Type B pancreatic cell (in vitro differentiated cells): ENCODE measurements at places on chromosomes 16 and 17. TPM values are rescaled to one million over a fixed set of nuclear protein-coding genes. Genes with fewer than 3 reads are reported as not detected.

The SOCS3 gene
- 16.9 and 21.1 TPM in 2 replicates for total RNA-seq

The MRPS23 gene
- total RNA-seq, result 35.5 and 46.9 TPM in 2 replicates

The SLC4A1 gene
- not detected in 2 replicates for total RNA-seq

The SERPINF2 gene
- 28.3 and 36.3 TPM in 2 replicates for total RNA-seq

The SLC13A2 gene
- total RNA-seq, result 1.2 and 8.7 TPM in 2 replicates

The MEOX1 gene
- total RNA-seq, result 5.7 and 17.2 TPM in 2 replicates

The CCL7 gene
- not detected in 2 replicates for total RNA-seq

The HOXB3 gene
- total RNA-seq, result 46.9 and 93.7 TPM in 2 replicates

The CHAD gene
- not detected in 2 replicates for total RNA-seq

GRCh38 chr17:68357886-68358285, 66.6 kb downstream of the ARSG start:
- no peak for DNase-seq
- H3K4me1 ChIP-seq, result no peaks in the 10 kb centered on the region
- H3K36me3 ChIP-seq, result no peaks in the 10 kb centered on the region
- no peaks in the 10 kb centered on the region for H3K27me3 ChIP-seq

GRCh38 chr16:35319536-35320192, 1860.3 kb downstream of the TP53TG3F start:
- H3K27ac ChIP-seq, result no peak overlapping the region
- H3K27me3 ChIP-seq, result no peaks in the 10 kb centered on the region
- H3K36me3 ChIP-seq, result no peaks in the 10 kb centered on the region
- no peaks in the 10 kb centered on the region for H3K4me1 ChIP-seq
- H3K4me3 ChIP-seq, result no peak overlapping the region

- H3K36me3 ChIP-seq, result peaks cover 32% of the 10 kb centered on the region
- no peak for DNase-seq
- H3K27me3 ChIP-seq, result no peaks in the 10 kb centered on the region
- no peaks in the 10 kb centered on the region for H3K4me1 ChIP-seq
Observed at GRCh38 chr17:3812284-3812683, 11.3 kb upstream of the ITGAE start.

- peaks cover 24% of the 10 kb centered on the region for H3K27me3 ChIP-seq
- DNase-seq, result no peak
- peak overlapping the region; percentile 97 for H3K27ac ChIP-seq
- peak overlapping the region; percentile 100 for H3K4me3 ChIP-seq
- peaks cover 35% of the 10 kb centered on the region for H3K4me1 ChIP-seq
Observed at GRCh38 chr17:7930841-7931631, 710 bp downstream of the TRAPPC1 start.

DNA sequence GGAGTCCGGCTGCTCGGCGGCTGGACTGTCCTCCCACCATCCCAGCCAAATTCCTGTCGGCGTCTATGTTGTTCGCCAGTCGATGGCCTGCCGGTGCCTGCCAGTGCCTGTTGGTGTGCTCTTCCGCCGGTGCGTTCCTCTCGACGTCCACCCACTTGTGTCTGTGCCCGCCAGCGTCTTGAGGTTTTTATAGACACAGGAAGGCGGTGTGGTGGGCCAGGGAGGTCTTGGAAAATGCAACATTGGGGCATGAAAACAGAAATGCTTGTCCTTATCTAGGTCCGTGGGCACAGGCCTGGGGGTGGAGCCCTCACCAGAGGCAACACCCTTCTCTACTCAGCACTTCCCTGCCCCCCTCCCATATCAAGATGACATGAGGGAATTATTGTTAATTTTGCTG, 167.8 kb downstream of the IRF8 start:
- no peak overlapping the region for H3K4me3 ChIP-seq
- no peak for DNase-seq
- no peaks in the 10 kb centered on the region for H3K36me3 ChIP-seq
- H3K27ac ChIP-seq, result no peak overlapping the region
- H3K4me1 ChIP-seq, result peaks cover 17% of the 10 kb centered on the region
- peaks cover 45% of the 10 kb centered on the region for H3K27me3 ChIP-seq

GRCh38 chr17:12415031-12415430, 250.7 kb upstream of the MYOCD start:
- peaks cover 15% of the 10 kb centered on the region for H3K27me3 ChIP-seq
- no peak overlapping the region for H3K27ac ChIP-seq
- H3K4me1 ChIP-seq, result no peaks in the 10 kb centered on the region
- H3K36me3 ChIP-seq, result no peaks in the 10 kb centered on the region
- H3K4me3 ChIP-seq, result no peak overlapping the region

GRCh38 chr16:48091117-48091516, 64.7 kb downstream of the ABCC12 start:
- H3K4me3 ChIP-seq, result no peak overlapping the region
- peaks cover 5% of the 10 kb centered on the region for H3K27me3 ChIP-seq
- H3K36me3 ChIP-seq, result no peaks in the 10 kb centered on the region
- no peaks in the 10 kb centered on the region for H3K4me1 ChIP-seq
- no peak overlapping the region for H3K27ac ChIP-seq

DNA sequence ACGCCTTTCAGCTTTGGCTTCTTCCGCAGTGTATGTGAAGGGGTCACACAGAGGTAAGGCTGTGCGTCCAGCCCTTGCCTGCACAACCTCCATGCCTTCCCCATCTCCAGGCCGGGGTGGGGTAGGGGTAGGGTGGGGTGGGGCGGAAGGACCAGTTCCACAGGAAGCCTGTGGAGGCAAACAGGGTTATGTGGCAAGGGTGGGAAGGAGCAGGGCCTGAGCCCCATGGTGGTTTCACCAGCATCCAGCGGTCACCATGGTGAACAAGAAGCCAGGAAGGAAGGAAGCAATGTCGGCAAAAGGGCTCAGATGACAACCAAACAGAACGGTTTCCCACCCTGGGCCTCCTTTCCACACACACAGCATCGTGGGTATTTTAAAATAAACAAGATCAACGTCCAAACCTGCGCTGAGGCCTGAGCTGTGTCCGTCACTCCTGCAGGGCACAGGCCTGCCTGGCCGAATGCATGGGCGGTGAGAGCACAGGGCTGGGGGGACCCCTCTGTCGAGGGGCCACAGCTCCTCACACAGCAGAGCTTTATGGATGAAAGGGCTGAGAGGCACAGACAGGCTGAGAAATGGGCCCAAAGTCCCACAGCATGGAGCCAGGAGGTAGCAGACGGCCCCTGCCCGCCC, 80.5 kb downstream of the ZNF778 start:
- peaks cover 10% of the 10 kb centered on the region for H3K36me3 ChIP-seq
- no peaks in the 10 kb centered on the region for H3K27me3 ChIP-seq
- H3K27ac ChIP-seq, result peak overlapping the region; percentile 96
- no peak for DNase-seq
- peaks cover 41% of the 10 kb centered on the region for H3K4me1 ChIP-seq
- peak overlapping the region; percentile 70 for H3K4me3 ChIP-seq
